Ureter (tissue), 1 donor: ENCODE measurements at places on chromosomes 11 and 22. TPM values are rescaled to one million over a fixed set of nuclear protein-coding genes. Genes with fewer than 3 reads are reported as not detected.

TMA7B gene
- total RNA-seq: 0.47 TPM

KRTAP5-7 gene
- 5.8 TPM for total RNA-seq

LGALS1 gene
- total RNA-seq: 396 TPM

GRCh38 chr22:29145321-29146072 lies 60.2 kb upstream of the EMID1 start:
- no peak for DNase-seq

DNA sequence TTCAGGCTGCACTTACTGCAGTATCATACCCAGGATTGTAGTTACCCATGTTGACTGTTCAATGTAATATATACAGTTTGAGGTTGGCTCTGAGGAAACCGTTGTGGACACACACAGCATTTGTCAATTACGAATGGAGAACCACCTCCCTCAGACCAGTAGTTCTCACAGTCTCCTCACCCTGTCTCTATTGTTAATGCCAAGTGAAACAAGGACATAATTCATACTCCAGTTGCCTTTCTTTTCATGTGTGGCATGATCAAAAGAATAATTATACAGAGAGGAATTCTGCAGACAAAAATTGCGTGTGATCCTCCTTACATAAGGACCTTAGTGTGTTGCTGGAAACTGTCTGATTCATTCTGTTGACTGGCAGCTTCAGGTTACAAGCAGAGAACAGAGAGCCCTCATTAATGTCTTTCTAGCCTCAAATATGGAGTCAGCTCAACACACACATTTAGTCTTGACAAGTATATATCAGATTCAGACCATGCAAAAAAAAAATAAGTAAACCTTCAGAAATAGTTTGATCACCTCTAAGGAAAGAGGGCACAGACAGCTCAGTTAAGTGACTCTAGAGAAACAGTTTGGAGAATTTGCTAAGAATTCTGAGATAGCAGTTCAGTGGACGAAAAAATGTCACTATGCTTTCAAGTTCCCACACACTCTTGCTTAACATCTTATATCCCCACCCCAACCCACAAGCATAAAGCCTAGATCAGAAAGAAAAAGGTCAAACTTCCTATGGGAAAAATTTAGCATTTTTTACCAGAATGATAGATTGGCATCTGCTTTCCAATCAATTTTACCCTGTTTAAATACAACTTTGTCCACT lies 96.1 kb downstream of the MAML2 start:
- DNase-seq: no peak

DNA sequence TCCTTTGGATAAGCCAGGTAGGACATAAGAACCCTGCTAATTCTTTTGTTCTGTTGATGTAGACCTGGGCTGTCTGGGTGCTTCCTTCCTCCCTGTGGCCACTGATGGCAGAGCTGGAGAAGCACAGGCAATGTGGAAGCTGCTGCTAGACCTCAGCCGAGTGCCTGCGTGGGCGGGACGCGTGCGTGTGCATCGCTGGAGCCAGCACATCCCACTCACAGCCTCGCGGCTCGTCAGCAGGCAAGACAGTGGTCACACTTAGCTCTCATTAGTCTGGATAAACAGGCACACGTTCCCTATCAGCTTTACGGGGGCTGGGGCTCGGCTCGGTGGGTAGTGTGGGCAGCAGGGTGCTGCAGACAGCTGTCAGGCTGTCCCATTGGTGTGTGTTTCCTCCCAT lies 155.7 kb downstream of the GRIK4 start:
- no peak for DNase-seq

DNA sequence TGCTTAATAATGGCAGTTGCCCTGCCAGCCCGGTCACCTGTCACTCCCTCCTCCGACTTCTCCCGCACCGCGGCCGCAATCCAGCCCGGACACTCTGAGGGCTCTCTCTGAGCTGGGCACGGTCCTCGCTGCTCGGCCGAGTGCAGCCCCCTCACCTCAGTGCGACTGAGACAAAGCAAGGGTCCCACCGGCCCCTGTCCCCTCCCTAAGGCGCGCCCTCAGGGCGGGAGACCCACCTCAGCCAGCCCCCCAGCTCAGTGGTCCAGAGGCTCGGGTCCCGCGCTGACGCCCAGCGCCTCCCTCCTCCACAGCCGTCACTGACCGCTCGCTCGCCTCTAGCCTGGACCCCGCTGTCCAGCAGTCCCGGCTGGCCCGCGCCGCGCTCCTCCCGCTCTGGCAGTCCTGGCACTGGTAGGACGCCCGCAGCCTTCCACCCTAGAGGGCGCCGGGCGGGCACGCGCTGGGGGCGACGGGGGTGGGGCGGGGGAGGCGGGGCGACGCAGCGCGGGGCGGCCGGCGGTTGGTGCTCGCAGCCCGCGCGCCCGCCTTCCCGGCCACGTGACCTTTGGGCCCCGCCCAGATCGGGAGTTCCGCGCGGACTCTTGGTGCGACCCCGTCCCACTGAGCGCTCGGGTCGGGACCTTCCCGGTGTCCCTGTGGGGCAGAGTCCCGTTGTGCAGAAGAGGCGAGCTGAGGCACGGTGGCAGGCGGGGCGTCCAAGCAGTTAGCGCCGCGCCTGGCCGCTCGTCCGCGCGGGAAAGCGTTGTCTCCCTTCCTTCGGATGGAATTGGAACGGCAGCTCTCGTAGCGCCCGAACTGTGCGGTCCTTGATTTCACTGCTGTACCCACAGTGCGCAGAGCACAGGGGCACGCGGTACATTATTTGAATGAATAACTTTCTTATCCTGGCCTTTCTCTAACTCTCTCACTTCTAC lies 7.8 kb upstream of the L3MBTL2 start:
- DNase-seq: peak; percentile 81

GRCh38 chr22:43001271-43002201 lies 13.4 kb downstream of the PACSIN2 start:
- no peak for DNase-seq
